ENCODE measurements at places on chromosomes 5 and 9. TPM values are rescaled to one million over a fixed set of nuclear protein-coding genes. Genes with fewer than 3 reads are reported as not detected.
A peak's percentile ranks its signal among the peaks of the same experiment; 100 is the strongest.

DNA sequence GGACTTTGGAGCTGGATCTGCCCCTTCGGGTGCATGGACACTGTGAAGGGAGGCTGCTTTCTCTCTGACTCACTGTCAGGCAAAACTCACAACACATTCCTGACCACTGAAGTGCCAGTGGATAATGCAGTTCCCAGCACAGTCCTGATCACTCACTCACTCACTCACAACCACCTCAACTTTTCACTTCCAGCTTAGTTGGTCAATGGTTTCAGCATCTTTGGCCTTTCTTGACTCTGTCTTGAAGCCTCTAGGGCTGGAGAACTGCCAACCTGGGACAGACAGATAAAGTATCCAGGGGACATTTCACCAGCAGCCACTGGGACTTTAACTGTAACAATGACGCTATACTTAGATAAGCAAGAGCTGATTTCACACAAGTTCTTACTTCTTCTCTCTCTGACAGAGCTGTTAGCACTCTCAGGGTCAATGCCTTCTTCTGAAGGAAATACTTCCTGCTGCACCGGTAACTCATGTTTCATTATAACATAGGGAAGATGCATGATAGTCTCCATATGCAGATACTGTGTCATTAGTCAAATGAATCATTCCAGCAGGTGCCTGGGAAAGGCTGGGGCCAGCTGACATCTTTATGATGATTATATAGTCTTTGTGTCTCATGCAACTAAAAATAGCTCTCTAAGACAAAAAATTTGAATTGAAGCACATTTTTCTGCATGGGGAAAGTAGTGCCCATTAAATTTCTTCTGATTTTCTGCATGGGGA, 499.0 kb downstream of the SEMA5A start:
- no peak for DNase-seq

The PTCD2 gene
- total RNA-seq, result 2.9 TPM

- DNase-seq, result no peak
Measured at GRCh38 chr9:94905606-94906005, 179.1 kb downstream of the AOPEP start.

DNA sequence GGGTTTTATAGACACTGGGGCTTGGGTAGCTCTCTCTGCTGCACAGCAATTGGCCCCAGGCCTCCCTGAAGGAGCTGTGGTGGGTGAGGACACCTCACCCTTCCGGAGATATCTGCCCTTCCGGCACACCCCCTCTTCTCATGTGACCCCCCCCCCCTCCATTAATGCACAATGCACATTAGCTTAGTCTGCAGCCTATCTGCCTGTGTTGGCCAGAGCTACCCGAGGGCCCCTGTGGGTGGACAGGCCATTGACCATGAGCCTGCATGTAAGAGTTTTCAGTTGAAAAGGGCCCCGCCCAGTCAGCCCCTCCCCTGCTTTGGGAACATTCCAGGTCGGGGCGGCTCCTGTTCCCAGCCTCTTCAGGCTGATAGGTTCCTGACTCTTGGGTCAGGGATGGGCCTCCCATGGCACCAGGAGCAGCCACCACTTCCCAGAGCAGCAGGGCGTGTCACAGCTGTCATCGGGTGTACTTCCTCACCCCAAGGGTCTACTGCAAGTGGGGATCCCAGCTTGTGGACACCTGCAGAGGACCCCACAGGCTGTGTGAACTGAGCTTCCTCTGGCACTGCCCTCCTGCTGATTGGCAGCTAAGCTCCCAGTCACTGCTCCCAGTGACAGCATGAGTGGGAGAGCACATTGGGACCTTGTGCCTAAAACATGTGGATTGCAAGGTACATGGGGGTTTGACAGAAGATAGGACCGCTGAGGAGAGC, 17.8 kb downstream of the PHF2 start:
- no peak for DNase-seq

GRCh38 chr9:30349526-30350513, 2034.6 kb upstream of the ACO1 start:
- DNase-seq, result no peak

DNA sequence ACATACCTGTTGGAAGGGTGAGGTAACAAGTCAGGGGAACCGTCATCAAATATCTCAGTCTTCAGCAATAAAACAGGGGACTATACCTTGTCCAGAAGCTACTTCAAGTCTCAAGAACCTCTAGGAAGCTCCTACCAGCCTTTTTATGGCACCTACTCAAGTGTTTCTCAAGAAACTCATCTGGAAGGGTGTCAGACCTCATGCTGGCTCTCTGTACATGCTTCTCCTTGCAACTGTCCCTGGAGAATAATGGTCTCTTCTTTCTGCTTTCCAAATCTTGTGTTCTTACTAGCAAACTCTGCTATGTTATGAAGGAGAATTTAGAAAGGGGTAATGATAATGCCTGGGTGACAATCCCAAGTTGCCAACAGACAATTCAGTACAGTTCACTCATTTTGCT, 8.3 kb upstream of the PTAR1 start:
- no peak for DNase-seq

DNA sequence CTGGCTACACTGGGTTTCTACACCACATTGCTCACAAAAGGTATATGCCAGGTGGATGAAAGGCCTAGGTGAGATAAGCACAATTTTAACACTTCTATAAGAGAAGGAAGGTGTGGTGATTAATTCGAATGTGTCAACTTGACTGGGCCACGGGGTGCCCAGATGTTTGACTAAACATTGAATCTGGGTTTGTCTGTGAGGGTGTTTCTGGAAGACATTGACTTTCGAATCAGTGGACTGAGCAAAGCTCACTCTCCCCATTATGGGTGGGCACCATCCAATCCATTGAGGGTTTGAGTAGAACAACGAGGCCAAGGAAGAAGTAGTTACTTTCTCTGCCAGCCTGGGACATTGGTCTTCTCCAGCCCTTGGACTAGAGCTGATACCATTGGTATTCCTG, 78.2 kb upstream of the COL5A1 start:
- DNase-seq, result no peak

- no peak for DNase-seq
Measured at GRCh38 chr5:5351288-5351979, 71.0 kb upstream of the ICE1 start.

GRCh38 chr9:14616188-14616982, 76.8 kb downstream of the ZDHHC21 start:
- no peak for DNase-seq

GRCh38 chr5:54589786-54590185, 72.2 kb downstream of the SNX18 start:
- no peak for DNase-seq

DNA sequence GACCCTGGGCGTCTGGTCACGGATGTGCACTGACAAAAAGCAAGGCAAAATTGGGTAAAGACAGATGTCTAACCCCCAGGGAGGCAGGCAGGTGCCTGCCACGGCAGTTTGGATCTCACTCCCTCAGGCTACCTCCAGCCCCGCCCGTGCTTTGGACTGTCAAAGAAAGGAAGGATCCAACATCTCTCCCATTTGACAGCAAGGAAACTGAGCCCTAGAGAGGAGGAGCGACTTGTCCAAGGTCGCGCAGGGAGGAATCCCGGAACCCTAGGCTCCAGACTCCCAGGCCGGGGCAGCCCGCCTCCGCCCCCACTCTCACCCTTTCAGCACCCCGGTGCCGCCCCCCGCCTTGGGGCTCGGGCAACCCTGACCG, 376 bp downstream of the GOLGA1 start:
- DNase-seq, result no peak

DNA sequence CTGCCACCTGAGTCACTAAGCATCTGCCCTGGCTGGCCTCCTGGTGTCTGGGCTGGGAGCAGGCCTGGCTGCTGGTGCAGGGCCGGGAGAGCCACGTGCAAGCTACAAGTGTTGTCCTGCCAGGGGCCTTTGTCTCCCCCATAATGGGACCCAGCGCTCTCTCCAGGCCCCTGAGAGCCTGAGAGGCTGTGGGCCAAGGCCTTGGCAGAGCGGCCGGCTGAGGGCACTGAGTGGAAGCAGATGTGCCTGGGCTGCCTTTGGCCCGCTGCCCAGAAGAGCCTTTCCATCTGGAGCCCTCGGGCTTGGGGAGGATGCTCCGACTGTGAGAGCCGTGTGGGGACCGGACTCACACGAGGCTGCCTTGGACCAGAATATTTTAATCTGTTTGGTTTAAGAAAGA, 185.5 kb downstream of the RGS3 start:
- no peak for DNase-seq

GRCh38 chr9:108099854-108100253, 610.3 kb upstream of the KLF4 start:
- DNase-seq, result no peak

- DNase-seq, result no peak
Measured at GRCh38 chr9:38022995-38023394, 46.0 kb downstream of the SHB start.

The CSF1R gene
- 0.45 TPM for total RNA-seq

The RBM18 gene
- 25.9 TPM for total RNA-seq

The TPPP gene
- 8.5 TPM for total RNA-seq

The IQGAP2 gene
- total RNA-seq, result 58.8 TPM

DNA sequence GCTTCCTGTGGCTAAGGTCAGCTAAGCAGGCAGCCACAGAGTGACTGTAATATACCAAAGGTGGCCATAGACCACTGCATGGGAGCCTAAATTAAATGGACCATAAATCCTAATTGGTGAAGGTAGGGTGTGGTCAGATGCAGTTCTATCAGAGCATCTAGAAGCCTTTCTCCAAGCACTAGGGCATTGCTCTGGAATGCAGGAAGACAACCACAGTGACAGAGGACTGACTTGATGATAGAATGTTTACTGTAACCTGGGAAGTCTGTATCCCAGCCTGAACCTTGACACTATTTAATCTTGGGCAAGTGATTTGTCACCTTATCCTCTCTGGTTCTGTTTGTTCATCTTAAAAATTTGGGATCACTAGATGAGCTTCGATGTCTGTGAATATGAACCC, 2.3 kb downstream of the FBXO38 start:
- no peak for DNase-seq

- DNase-seq, result peak; percentile 76
Measured at GRCh38 chr9:136978073-136978864, 965 bp downstream of the PTGDS start.

Data from CD4-positive, alpha-beta T cell (primary cell).